ENCODE measurements at places on chromosomes 2 and 18.
A peak's percentile ranks its signal among the peaks of the same experiment; 100 is the strongest.

GRCh38 chr2:176122052-176122682 is 352 bp upstream of the HOXD9 start:
- no peak for DNase-seq

DNA sequence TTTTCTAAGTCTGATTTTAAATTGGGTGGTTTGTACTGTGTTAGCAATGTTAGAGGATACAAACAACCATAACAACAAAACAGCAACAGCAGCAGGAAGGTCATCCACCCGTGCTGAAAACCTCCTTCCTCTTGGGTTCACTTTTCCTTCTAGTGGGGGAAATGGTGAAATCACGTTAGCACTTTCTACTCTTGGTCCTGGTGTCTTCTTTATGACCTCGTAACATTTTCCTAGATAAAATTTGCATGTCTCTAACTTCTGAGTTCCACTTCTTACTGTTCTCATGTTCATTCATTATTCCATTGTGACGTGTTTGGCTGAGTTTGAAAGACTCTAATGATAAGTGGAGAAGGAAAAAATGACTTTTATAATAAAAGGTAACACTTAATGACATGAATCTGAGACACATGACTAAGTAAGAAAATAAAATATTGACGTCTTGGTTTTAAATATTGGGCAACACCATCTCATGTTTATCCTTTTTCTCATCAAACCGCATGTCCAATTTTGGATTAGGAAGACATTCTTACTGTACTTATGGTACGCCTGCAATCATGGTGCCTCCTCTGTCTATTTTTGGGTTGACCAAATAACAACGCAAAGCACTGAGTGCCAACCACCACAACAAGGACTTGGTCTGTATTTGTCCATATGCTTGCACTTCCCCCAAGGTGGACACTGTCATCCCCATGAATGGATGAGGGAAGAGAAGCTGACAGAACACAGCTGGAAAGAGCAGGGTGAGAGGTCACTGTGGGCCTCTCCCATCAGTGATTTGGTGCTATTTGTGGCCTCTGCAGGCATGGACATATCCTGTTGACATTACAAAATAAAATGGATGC is 25.7 kb upstream of the IL1R1 start:
- no peak for DNase-seq

GRCh38 chr18:50284255-50284885 is 3.0 kb upstream of the MBD1 start:
- no peak for DNase-seq

- DNase-seq = no peak
Measured at GRCh38 chr2:101300164-101300563, 8.3 kb downstream of the RNF149 start.

DNA sequence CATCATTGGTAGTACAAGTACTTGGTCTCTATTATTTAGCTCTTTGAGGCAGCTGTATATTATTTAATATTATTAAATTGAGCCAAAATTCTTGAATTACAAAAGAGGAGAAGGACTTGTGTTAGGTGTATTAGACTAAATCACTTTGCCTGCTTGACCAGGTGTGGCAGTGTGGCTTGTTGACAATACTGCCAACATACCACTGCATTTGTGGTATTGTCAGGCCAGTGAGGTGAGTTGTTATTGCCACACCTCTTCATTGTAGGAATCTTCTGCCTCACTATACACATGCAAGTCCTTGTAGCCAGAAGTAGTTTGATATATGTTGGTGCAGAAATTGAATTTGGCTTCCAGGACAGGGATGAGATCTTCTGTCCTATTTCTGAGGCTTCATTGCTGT is 40.5 kb downstream of the CYP20A1 start:
- DNase-seq = no peak

DNA sequence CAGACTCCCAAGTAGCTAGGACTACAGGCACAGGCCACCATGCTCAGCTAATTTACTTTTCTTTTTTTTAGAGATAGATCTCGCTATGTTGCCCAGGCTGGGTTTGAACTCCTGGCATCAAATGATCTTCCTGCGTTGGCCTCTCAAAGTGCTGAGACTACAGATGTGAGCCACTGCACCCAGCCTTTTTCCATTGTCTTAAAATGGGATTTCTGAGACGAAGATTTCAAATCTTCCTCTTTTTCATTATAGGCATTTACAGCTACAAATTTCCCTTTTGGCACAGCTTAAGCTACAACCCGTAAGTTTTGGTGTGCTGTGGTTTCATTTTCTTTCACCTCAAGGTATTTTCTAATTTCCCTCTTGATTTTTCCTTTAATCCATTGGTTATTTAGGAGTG is 8.6 kb downstream of the GNLY start:
- DNase-seq = no peak

DNA sequence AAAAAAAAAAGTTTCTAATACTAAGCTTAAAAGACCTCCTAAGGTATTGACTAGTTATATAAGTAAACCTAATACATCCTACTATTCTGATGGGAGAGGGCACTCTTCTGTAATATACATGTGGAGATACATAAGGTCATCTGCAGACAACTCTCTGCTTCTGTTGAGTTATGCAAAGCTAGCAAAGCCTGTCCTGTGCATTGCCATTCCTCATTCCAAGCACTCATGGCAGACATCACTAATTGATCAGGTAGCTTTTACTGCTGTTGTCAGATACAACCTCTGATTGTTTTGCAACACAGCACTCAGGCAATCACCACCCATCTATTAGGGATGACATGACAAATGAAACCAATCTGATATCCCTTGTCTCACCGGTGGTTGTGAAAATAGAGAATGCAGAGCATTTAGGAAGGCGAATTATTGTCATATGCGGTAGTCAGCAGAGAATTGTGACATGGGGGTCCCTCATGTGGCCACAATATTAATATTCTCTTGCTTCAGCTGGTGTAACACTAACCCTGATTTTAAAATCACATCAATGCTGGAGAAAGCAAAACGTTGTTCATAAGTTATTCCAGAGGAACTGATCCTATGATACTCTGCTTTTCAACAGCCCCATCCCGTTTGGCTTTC is 416.5 kb upstream of the GYPC start:
- no peak for DNase-seq

DNA sequence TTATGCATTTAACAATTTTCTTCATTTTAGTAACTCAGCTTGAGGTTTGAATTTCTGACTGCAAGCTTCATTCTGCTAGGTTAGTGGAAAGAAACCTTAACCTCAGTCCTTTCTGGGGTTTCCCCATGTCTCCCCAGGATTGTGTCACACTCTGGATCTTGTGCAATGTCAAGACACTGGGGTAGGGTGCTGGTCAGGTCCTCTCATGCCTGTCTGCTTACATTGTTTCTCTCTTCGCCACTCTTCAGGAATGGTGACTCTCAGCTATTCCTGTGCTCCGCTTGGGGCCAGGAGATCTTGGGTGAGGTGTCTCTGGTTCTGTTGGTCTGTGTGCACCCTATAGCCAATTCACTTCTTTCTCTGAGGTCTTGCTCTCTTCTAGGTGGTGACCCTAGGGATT is 23.9 kb downstream of the CTLA4 start:
- DNase-seq = no peak

DNA sequence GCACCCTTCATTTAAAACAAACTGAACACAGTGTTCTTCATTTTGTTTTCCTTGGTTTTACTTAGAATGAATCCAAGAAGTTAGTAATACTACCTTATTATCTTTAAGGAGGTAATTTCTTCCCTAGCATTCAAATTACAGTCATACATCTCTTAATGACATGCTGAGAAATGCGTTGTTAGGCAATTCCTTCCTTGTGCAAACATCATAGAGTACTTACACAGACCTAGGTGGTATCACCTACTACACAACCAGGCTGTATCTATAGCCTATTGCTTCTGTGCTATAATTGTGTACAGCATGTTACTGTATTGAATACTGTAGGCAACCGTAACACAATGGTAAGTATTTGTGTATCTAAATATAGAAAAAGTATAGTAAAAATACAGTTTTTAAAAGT is 8.4 kb upstream of the CABYR start:
- no peak for DNase-seq

DNA sequence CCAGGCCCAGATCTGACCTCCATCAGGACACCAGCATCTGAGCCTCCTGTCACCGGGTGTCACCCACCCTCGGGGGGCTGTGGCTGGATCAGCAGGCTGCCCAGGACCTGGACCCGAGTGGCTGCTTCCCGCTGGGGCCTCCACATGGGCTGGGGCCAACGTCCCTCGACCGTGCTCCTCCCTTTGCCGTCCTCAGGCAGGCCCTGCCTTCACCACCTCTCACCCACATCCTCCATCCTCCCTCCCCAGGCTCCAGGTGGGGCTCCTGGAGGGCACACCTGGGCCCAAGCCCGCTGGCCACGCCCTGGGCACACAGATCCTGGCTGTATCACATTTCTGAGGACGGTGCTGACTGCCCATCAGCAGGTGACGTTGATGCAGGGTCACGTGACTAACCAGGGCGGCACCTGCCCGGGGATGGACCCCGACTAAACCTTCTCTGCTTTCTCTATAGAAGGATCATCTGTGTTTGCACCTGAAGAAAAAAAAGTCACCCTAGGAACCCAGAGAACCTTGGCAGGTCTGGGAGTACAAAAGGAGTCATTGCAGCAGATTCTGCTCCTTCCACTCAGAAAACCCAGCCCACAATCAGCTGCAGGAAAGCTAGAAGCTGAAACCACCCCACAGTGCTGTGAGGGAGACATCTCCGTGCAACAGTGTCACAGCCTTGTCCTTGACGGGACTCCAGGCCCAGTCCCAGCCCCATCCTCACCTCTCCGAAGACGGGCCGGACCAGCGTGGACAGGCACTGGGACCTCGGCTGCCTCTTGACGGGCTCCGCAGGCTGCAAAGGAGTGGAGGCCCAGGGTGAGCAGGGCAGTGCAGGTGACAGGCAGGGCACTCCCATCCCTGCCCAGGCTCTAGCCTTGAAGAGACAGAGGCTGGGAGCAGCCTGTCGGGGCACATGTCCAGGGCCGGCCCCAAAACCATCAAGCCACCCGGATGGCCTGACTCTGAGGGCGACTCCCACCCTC is 11.2 kb downstream of the STK25 start:
- DNase-seq = no peak

GRCh38 chr2:225668606-225669266 is 269.2 kb downstream of the NYAP2 start:
- peak; percentile 73 for DNase-seq

- DNase-seq = peak; percentile 69
Measured at GRCh38 chr2:52000151-52000855, 968.4 kb upstream of the NRXN1 start.

- no peak for DNase-seq
Measured at GRCh38 chr2:3094999-3095958, 282.3 kb downstream of the EIPR1 start.

GRCh38 chr2:162919111-162919510 is 80.5 kb upstream of the KCNH7 start:
- DNase-seq = peak; percentile 8

GRCh38 chr2:214747992-214748391 is 61.5 kb downstream of the BARD1 start:
- no peak for DNase-seq

Measured in fibroblast of skin of right biceps (primary cell).